ENCODE measurements at places on chromosomes 2 and 18.

GRCh38 chr2:231058761-231059550 lies 2.3 kb downstream of the PSMD1 start:
- DNase-seq: no peak

DNA sequence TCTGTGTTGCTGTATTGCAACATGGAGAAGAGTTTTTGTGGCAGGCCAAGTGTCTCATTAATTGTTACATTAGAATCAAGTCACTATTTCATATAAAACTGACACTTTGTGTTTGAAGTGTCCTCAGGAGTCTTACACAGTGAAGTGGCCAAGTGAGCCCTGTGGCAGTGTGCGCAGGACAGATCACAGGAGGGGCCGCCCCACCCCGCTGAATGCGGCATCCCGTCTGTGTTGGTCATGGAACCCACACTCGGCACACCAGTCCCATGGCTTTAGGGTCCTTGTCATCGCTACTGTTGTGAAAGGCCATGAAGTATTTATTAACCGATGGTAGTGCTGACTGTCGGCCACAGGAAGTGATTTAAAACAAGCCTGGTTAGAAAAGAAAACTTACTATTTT lies 144.7 kb upstream of the NFATC1 start:
- no peak for DNase-seq

DNA sequence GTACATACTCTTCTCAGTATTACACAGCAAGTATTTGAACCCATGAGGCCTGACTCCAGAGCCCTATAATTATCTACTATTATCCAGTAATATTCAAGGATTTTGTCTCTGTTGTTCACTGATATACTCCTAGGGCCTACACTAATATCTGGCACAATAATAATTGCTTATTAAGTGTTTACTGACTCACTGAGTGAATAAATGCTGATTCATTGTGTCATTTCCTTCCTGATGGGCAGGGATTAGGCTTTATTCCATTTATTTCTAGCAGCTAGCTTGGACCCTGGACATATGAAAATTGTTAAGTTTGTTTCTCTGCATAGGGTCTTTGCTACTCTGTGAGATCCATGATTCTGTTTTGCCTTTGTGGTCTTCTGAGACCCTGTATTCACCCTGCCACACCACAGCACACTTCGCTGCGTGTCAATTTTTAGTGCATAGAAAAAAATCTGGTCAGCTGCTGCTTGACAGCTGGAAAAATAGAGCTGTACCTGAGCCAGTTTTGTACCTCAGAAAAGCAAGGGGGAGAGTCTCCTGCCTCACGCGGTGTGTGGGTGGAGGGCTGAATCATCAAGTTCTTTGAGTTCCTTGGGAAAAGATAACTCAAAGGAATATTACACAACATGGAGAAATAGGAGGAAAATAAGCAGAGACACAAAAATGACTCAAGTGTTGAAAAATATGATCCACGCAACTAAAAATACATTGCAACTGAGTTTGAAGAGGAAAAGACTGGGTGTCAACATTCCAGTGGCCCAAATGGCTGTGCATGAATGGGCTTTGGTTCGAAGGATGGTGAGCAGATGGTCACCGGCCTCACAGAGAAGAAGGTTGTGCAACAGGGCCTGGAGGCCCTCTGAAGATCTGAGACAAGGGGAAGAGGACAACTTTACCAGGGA lies 18.9 kb upstream of the DPP4 start:
- no peak for DNase-seq

GRCh38 chr2:218063486-218063885 lies 5.6 kb upstream of the RUFY4 start:
- no peak for DNase-seq

- DNase-seq: no peak
Observed at GRCh38 chr2:164913640-164914350, 41.5 kb downstream of the SLC38A11 start.

GRCh38 chr2:150450765-150451164 lies 36.7 kb downstream of the RND3 start:
- no peak for DNase-seq

Measured in activated T-cell treated with anti-CD3 and anti-CD28 coated beads for 24 hours (primary cell).